Activated T-helper 2 cell treated with anti-CD3 and anti-CD28 coated beads, Interferon-gamma antibody, Interleukin-2, Interleukin-4, amounts not matched to agents 10 μg/mL and 5 μg/mL and 100 μg/mL, durations not matched to agents 14 hours and 24 hours and 36 hours (primary cell): ENCODE measurements at places on chromosomes 2 and 18.

DNA sequence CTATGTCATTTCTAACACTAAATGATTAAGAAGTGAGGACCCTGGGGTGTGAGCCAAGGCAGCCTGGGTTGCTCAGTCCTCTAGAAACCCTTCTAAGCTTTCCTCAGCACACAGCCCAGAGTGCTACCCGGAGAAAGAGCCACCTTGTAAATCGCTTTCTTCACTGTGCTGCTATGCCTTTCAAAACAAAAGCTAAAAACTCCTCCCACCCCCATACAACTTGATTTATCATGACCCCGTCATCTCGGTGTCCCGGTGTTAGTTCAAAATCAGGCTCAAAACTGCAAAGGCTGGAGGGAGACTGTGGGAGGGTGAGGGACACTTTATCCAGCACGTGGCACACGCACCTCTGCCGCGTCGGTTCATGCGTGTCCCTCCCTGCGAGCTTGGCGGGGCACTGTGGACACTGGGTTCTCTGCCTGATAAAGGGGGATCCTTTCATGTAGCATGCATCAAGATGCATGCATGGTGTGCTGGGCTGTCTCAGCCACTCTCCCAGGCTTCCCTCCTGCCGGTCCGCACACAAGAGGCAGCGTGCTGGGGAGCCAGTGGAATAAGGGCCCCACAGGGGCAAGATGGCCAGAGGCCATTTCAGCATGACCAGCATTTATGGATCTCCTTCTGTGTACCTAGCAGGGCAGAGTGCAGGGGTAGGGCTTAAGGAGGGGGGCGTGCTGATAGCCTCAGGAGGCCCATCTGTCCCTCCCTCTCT lies 170.4 kb downstream of the SMAD7 start:
- DNase-seq = no peak
- no peak overlapping the region for H3K4me3 ChIP-seq
- no peaks in the 10 kb centered on the region for H3K27me3 ChIP-seq
- H3K4me1 ChIP-seq = peaks cover 11% of the 10 kb centered on the region

GRCh38 chr2:133654949-133655348 lies 86.7 kb upstream of the NCKAP5 start:
- H3K27ac ChIP-seq = no peak overlapping the region
- no peak overlapping the region for H3K4me3 ChIP-seq
- no peaks in the 10 kb centered on the region for H3K36me3 ChIP-seq
- no peak for DNase-seq

DNA sequence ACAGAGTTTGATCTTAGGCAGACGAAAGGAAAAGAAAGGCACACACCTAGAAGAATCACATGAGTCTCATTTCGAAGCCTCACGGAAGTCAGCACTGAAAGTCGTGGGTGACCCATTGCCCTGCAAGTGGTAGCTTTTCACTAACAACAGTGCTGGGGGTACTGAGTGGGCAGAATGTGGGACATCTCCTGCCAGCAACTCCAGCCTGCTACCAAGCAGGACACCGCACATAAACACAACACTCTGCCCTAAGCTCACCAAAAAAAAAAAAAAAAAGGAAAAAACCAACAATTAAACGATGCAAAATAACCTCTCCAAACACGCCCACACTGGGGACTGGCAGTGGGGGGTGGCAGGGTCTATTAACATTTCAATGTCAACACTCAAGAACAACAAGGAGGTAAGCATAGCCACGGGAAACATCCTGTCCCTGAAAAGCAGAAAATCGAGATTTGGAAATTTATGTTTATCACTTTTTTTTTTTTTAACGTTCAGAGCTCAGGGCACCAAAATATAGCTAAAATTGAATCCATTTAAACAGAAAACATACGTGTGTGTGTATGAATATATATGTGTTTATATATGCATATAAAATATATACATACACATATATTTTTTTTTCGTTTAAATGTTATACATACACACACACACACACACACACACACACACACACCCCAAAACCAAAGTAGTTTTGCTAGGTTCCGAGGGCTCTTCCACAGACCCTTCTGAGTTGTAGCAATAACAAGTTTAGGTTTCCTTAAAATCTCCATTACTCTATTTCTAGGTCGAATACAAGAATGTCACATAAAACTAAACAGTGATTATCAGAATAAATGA lies 2.2 kb downstream of the INO80D start:
- H3K36me3 ChIP-seq = peaks cover 15% of the 10 kb centered on the region
- peak overlapping the region; percentile 98 for H3K27ac ChIP-seq
- H3K4me3 ChIP-seq = peak overlapping the region; percentile 97

DNA sequence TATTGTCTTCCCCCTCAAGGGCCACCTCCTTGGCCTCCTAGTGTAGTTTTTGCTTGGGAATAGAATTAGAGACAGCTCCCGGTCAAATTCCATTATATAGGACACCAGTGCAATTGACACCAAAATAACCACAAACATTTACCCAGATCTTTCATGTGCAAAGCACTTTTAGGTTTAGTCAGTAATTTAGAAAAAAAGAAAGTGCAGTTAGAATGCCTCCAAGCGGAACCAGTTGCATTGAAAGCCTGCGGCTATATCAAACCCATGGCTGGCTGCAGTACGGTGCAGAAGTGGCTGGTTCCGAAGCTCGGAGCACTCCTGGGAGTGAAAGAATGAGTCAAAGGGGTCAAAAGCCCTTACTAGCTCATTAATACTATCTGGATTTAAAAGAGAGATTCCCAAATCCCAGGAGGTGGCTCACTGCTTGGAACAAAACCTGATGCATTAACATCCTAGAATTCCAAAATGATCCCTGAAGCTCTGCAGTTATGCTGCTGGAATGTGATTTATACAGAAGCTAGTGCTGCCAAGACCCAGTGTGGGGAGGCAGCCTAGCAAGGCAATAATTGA lies 432.2 kb upstream of the KLHL29 start:
- DNase-seq = no peak
- H3K4me3 ChIP-seq = no peak overlapping the region
- H3K4me1 ChIP-seq = no peaks in the 10 kb centered on the region
- H3K27me3 ChIP-seq = no peaks in the 10 kb centered on the region
- H3K36me3 ChIP-seq = no peaks in the 10 kb centered on the region
- no peak overlapping the region for H3K27ac ChIP-seq

DNA sequence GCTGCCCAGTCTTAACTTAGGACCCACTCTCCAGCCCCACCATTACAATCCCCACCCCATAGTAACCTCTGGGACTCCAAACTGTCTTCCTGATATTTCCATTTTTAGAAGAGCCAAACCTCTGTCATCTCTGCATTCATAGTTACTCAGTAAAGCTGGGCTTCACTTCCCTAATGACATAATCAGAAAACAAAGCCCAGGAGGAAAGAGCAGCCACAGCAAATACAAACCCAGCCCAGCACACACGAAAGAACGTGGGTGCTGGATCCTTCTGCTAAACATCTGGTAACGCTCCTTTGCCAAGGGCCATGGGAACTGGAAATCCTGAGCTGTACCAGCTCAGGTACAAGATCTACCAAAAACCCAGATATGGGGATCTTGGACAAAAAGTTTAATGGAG lies 36.8 kb upstream of the RIOK3 start:
- H3K4me1 ChIP-seq = no peaks in the 10 kb centered on the region
- peaks cover 3% of the 10 kb centered on the region for H3K36me3 ChIP-seq
- no peak overlapping the region for H3K27ac ChIP-seq
- DNase-seq = no peak

- no peaks in the 10 kb centered on the region for H3K27me3 ChIP-seq
- H3K4me1 ChIP-seq = peaks cover 29% of the 10 kb centered on the region
- H3K36me3 ChIP-seq = peaks cover 64% of the 10 kb centered on the region
- no peak for DNase-seq
- H3K27ac ChIP-seq = peak overlapping the region; percentile 85
These were observed 23.8 kb downstream of the SMAD4 start for GRCh38 chr18:51053814-51054213.

DNA sequence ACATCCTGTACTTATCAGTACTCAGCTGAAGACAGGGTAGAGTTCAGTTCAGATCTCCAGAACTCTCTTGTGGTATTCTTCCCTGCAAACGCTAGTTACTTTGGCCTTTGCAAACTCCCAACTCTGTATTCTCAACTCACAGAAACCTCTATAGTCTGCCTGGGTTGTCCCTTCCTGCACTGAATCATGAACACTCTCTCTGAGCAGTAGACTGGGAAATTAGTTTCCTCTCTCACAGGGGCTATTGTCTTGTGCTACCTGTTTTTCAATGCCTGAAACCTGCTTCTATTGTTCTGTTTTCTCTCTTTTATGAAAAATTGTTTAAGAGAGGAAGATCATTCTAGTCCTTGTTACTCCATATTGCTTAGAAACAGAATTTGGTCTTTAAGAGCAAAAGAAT lies 134.7 kb downstream of the VIT start:
- peaks cover 17% of the 10 kb centered on the region for H3K27me3 ChIP-seq
- no peak overlapping the region for H3K4me3 ChIP-seq
- H3K27ac ChIP-seq = no peak overlapping the region
- peaks cover 12% of the 10 kb centered on the region for H3K4me1 ChIP-seq
- no peak for DNase-seq

DNA sequence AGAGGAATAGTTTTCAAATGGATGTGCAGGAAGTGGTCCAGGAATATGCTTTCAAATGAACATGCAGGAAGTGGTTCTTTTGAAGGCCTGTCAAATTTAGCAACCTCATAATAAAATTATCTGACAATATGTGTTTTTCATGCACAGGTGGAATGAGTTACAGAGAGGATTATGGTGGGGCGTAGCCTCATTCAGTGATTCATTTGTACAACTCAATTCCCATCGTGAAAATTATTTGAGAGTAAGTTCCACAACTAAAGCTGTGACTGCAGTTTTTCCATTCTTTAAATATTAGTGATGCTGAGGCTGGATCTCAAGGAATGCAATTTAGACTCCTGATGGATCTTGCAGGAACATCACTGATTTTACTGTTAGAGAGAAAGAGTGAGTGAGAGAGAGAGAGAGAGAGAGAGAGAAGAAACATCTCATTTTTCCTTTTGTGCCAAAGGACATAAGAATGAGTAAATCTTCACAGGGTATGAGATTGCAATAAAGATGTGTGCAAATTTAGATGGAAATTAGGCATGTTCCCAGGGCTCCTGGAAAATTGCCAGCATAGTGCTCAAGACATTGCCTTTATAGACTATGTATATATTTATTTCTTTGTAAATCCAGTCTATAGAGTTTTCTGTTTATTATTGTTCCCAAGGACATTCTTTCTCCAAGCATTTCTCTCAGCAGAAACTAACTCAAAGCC lies 394.9 kb upstream of the ZEB2 start:
- no peak for DNase-seq
- H3K36me3 ChIP-seq = no peaks in the 10 kb centered on the region
- H3K4me1 ChIP-seq = no peaks in the 10 kb centered on the region
- no peak overlapping the region for H3K27ac ChIP-seq
- H3K27me3 ChIP-seq = no peaks in the 10 kb centered on the region
- H3K4me3 ChIP-seq = no peak overlapping the region

GRCh38 chr2:145323512-145323911 lies 803.6 kb upstream of the ZEB2 start:
- H3K27ac ChIP-seq = peak overlapping the region; percentile 20
- H3K4me3 ChIP-seq = no peak overlapping the region
- peaks cover 18% of the 10 kb centered on the region for H3K4me1 ChIP-seq
- peak; percentile 9 for DNase-seq

DNA sequence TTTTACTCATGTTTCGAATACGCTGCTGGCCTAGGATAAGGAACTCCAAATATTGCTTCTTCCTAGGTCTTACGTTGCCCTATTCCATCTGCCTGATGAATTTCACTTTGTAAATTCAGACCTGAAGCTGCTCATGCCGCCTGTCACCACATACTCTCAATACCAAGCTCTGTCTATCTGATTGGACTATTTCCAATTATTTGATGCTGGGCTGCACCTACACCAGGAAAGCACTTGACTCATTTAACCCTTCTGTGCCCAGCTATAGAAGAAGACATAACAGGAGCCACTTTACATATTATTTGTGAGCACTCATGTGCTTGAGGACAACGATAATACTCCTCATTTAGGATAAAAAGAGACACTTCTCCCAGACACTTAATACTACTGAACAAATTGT lies 1293.9 kb upstream of the LRRTM1 start:
- H3K27ac ChIP-seq = no peak overlapping the region
- no peaks in the 10 kb centered on the region for H3K4me1 ChIP-seq
- no peaks in the 10 kb centered on the region for H3K36me3 ChIP-seq
- no peak overlapping the region for H3K4me3 ChIP-seq
- no peak for DNase-seq
- no peaks in the 10 kb centered on the region for H3K27me3 ChIP-seq

DNA sequence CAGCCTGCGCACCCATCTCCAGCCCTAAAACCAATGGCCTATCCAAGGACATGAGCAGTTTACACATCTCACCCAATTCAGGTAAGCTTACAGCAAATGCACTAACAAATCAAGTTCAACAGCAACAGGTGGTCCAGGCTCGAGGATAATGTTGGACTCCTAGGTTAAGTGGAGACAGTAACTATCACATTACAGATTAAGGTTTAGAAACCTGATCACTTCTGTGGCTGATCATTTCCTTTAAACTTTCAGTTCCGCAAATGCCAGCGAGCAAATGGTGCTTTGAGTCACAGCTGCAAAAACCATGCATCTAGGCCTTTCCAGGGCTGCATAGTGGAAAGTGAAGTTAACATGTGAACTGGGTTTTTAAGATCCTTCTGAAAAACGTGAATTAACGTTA lies 259.4 kb downstream of the GBX2 start:
- H3K27me3 ChIP-seq = no peaks in the 10 kb centered on the region
- DNase-seq = no peak
- no peaks in the 10 kb centered on the region for H3K4me1 ChIP-seq

DNA sequence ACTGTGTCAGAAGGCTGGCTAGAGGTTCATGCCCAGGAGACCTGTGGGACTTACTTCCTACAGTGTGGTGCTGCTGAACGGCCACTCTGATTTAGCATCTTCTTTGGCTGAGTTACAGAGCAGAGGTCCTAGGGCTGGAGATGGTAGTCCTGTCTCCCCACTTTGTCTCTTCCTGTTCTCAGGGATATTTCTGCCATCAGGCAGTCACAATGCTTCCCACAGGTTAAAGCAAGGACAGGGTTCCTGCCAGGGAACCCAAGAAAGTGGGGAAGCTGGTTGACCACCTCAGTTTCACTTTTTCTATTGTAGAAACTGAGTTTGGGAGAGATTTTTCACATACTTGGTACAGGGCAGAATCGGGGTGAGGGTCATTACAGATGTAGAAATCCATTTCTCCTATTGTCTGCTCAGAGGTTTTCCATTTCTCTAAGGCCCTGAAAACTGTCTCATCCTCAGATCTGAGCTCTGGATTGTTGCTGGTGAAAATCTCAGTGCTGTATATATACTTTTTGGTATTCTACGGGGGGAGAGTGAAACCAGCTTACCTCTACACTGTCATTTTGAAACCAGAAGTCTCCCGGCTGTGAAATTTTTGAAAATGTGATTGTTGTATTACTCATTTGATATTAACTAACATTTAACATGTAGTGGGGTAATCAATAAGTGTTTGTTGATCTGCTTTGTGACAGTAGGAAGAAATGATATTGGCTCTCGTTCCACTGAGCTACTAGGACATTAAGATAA lies 37.0 kb upstream of the MEP1B start:
- H3K4me3 ChIP-seq = no peak overlapping the region
- peaks cover 45% of the 10 kb centered on the region for H3K27me3 ChIP-seq
- H3K4me1 ChIP-seq = peaks cover 14% of the 10 kb centered on the region
- H3K36me3 ChIP-seq = peaks cover 3% of the 10 kb centered on the region
- DNase-seq = no peak

- H3K27ac ChIP-seq = peak overlapping the region; percentile 96
- H3K4me1 ChIP-seq = peaks cover 86% of the 10 kb centered on the region
- no peak overlapping the region for H3K4me3 ChIP-seq
- no peaks in the 10 kb centered on the region for H3K36me3 ChIP-seq
These were observed 124.9 kb downstream of the PLB1 start for GRCh38 chr2:28620801-28621171.
